ENCODE measurements at places on chromosomes 11 and 22.

- no peak for DNase-seq
These were observed 18.2 kb downstream of the MCAM start for GRCh38 chr11:119298726-119299125.

DNA sequence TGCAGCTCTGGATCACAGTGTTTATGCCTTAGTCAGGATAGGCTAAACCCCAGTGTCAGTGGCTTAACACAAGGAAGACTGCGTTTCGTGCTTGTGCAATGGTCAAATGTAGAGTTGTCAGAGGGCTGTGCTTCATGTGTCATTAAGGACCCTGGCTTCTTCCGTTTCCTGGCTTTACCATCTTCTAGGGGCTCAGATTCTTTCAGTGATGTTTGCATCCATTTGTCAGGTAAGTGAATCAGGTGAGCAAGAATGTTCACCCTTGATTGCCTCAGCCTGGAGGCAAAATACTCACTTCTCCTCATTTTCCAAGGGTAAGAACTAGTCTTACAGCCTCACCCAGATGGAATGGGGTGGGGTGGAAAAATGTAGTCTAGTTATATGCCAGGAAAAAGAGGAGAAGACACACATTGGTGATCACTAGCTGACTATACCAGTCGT is 20.5 kb upstream of the AMOTL1 start:
- no peak for DNase-seq

DNA sequence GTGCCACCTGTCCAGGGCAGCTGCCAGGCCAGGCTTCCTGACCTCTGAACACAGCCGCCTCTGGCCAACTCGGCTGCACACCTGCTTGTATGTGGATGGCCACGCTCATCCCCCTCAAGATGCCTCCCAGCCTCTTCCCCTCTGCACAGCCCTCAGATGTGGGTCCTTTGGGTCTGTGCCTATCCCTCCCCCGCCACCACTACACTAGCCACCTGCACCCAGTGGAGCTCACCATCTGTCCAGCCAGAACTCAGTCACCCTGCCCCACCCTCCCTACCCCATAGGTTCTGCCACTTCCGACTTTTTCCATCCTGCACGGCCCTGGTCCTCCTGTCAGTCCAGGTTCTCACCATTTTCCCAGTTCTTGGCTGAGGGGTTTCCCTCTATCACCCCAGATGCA is 44.6 kb downstream of the PHF21B start:
- no peak for DNase-seq

- DNase-seq, result peak; percentile 71
These were observed 45.0 kb downstream of the OR4D9 start for GRCh38 chr11:59556115-59556916.

GRCh38 chr22:19728271-19728670 is 4.9 kb downstream of the GP1BB start:
- DNase-seq, result no peak

- DNase-seq, result no peak
These were observed 1.5 kb upstream of the SLC6A5 start for GRCh38 chr11:20597680-20598484.

DNA sequence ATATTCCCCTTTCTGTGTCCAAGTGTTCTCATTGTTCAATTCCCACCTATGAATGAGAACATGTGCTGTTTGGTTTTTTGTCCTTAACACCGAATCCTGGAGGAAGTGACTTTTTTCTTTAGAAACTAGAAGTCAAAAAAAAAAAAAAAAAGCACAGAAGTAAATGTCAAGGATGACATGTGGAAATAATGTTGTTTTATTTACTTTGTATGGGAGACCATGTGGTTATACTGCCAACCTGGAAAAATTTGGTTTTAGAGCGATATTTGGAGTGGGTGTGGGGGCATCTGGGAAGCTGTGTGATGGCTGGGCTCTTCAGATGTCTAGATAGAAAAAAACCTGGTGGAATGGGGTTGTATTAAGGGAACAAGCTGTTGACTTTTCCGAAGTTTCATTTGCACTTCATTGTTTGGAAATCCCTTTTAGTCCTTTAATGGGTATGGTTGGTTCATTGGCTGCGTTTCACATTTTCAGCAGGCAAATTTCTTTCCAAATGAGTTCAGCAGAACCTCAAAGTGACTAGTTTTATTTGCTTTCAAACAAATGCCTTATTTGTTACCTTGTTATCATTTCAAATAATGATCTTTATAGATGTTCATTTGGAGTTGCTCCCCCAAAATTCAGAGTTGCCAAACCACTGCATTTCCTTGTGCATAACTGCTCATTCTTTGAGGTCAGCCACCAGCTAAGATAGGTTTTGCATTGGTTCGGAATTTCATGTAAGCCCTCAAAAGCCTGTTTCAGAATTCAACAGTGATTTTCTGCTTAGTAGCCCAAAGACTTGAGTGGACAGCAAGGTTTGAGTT is 508.2 kb downstream of the METTL15 start:
- DNase-seq, result no peak

DNA sequence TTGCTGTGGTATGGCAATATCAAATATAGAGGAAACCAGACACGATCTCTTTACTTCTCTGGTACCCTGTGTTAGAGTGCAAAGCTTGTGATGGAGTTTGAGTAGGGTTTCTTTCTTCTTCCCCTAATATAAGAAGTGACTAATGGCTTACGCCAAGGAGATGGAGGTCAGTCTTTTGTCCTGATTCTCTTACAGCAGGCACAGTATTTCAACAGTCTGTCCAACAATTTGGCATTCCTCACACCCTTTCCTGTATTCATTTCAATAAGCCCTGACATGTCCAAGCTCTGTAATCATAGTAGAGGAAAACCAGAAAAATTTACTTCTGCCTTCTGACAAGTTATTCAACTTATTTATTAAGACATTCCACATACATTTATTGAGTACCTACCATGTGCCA is 546.2 kb downstream of the TMEM135 start:
- no peak for DNase-seq

- no peak for DNase-seq
These were observed 411.6 kb downstream of the TBC1D22A start for GRCh38 chr22:47174096-47174495.

DNA sequence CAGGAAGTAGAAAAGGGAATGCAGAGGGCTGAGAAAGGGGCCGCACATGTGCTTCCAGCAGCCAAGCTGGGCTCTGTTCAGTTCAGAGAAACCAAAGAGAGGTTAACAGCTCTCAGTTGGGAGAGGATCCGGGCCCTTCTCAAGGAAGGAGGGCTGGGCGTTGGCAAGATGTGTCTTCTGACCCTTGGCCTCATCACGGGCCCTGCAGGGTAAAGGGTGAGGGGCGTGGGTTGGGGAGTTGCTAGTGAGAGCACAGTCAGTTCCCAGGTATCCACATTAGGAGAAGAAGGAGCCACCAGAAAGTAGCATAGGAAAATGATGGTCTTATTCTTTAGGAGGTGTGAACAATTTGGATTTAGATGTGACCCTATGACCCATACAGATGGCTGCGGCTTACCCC is 73.0 kb downstream of the OSBP2 start:
- DNase-seq, result no peak

GRCh38 chr11:45450189-45450588 is 164.0 kb upstream of the SYT13 start:
- DNase-seq, result no peak

GRCh38 chr11:122007601-122008071 is 108.4 kb downstream of the BLID start:
- DNase-seq, result no peak

GRCh38 chr11:69050592-69051380 is 2.1 kb downstream of the TPCN2 start:
- DNase-seq, result no peak

GRCh38 chr11:115676768-115677167 is 172.6 kb upstream of the CADM1 start:
- no peak for DNase-seq

DNA sequence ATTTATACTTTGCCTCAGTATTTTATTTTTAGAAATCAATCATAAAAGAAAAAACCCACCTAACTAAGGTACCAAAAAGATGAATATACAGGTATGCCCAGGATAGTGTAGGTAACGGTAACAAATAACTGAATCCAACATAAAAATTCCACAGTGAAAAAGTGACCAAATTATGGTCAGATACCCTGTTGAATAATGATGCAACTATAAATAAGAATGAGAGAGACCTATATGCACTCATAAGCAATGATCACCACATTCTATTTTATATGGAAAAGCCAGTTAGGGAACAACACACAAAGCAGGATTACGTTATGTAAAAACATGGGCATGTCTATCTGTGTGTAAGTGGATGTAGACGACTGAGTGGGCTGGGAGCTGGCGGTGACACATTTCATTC is 7.0 kb upstream of the ZNF74 start:
- no peak for DNase-seq

DNA sequence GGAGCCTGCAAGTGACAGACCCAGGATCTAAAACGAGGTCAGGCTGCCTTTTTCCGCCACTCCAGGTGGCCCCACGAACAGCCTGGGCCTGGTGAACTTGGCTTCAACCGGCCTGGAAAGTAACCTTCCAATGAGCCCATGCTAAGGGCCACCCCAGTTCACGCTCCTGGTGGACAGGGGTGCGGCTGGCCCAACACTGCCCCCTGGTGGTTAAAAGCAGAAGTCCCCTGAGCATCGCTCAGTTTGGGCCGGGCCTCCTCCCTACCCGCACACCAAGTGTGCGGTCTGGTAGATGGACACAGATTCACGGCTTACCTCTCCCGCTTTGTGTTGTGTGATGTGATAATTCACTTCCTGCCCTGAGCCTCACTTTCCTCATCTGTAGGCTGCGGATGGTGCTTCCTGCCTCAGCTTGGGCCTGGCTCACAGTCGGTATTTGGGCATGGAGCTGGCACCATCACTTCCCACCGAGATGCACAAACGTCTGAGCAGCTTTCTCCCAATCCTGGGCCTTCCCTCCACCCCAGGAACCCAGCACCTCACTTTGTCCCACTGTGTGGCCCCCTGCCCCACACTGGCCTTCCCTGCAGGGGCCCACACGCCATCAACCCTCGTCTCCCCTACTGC is 13.7 kb upstream of the SEC14L3 start:
- DNase-seq, result no peak

- DNase-seq, result no peak
These were observed 4.0 kb downstream of the VSTM5 start for GRCh38 chr11:93846411-93846810.

GRCh38 chr22:40443732-40444131 is 73.3 kb downstream of the SGSM3 start:
- no peak for DNase-seq

- DNase-seq, result no peak
These were observed 24.5 kb upstream of the TNRC6B start for GRCh38 chr22:40153192-40153591.

GRCh38 chr11:102411142-102411541 is 41.4 kb downstream of the TMEM123 start:
- no peak for DNase-seq

DNA sequence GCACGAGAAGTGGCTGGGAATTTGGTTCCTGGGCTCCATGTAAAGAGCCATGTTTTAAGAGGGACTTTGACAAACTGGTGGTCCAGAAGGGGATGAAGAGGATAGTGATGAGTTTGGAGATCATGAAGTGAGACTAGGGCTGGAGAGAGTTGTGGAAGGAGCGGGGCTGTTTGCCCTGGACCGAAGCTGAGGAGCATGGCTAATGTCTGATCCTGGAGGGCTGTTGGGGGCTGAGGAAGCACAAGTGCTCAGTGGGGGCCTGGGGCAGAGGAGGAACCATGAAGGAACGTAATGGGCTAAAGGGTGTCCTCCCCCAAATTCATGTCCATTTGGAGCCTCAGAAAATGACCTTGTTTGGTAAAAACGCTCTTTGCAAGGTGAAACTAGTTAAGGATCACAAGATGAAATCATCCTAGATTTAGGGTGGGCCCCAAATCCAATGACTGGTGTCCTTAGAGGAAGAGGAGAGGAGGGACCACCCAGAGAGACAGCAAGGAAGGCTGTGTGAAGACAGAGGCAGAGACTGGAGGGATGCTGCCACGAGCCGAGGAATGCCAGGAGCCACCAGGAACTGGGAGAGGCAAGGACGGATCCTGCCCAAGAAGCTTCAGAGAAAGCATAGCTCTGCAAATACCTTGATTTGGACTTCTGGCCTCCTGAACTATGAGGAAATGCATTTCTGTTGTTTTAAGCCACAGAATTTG is 107.3 kb upstream of the LMO1 start:
- no peak for DNase-seq

DNA sequence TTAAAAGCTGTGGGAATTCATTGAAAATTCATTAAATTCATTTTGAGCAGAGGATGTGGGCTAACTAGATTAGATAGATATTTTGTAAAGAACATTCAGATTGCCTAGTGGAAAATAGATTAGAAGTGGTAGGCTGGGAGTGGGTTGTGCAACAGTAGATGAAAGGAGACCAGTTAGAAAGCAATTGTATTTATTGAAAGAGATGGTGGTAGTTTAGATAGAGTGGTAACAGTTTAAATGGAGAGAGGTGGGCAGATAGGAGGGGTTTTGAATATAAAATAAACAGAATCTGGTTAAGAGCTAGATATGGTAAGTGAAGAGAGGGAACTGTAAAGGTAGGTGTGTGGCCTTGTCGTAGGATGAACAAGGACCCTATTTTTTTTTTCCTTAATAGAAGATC is 34.5 kb downstream of the METTL15 start:
- no peak for DNase-seq

GRCh38 chr11:134401825-134402809 is 9.9 kb downstream of the B3GAT1 start:
- no peak for DNase-seq

DNA sequence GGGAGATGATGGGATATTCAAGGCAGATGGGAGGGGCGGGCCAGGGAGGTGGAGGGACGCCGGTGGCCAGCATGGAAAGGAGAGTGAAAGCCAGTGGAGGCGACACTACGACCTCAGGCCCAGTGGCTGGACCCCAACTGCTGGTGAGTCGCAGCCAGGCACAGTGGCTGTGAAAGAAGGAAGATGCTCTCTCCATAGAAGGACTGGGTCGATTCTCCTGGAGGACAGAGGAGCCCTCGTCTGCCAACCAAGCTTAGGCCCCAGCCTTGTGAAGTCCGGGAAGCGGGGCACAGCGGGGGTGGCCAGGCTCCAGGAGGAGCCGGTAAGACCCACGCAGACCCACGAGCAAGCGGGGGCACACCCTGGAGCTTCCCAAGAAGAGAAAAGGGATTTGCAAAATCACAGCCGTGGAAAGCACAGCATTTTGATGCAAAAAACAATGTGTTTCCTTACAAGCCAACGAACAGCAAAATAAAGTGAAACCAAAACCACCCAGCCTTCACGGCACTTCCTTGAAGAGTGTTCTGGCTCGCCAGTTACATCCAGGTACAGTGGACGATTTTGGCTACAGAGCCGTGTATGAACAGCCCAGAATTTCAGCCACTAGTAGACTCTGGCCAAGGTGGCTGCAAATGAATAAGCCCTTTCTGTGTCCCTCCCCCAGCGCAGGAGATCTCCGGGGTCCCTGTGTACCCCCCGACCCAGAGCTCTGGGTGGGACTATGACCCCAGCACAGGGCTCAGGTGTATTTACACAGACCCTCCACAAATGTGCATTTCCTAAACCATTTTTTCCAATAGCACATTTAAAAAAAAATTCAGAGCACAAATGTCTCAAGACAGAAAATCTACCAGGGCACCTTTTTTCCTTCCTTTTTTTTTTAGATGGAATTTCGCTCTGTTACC is 96.9 kb downstream of the TRMU start:
- no peak for DNase-seq

Data from DMS 273 treated with DMSO at 0.1 percent for 48 hours (cell line).